ENCODE measurements at places on chromosomes 6 and 20. TPM values are rescaled to one million over a fixed set of nuclear protein-coding genes. Genes with fewer than 3 reads are reported as not detected.

C6orf52 gene
- not detected for total RNA-seq

EYS gene
- not detected for total RNA-seq

AVP gene
- total RNA-seq = 7.0 TPM

SLC35A1 gene
- 15.6 TPM for total RNA-seq

TNNC2 gene
- not detected for total RNA-seq

SLC22A2 gene
- not detected for total RNA-seq

CLVS2 gene
- not detected for total RNA-seq

C20orf202 gene
- total RNA-seq = not detected

HIVEP2 gene
- 31.8 TPM for total RNA-seq

All from B cell (primary cell).